ENCODE measurements at places on chromosomes 2 and 18. TPM values are rescaled to one million over a fixed set of nuclear protein-coding genes. Genes with fewer than 3 reads are reported as not detected.

SP5 gene
- total RNA-seq: 9.2 TPM

FRZB gene
- total RNA-seq: 12.8 TPM

INO80D gene
- total RNA-seq: 24.3 TPM

AFF3 gene
- 24.5 TPM for total RNA-seq

UPP2 gene
- not detected for total RNA-seq

CHRNG gene
- total RNA-seq: not detected

EDAR gene
- total RNA-seq: under 0.01 TPM

RUFY4 gene
- not detected for total RNA-seq

PMAIP1 gene
- total RNA-seq: 0.98 TPM

BOLL gene
- not detected for total RNA-seq

TNFRSF11A gene
- total RNA-seq: 5.5 TPM
